ENCODE measurements at places on chromosomes 5 and 9.

- no peak for DNase-seq
Measured at GRCh38 chr5:38414348-38414747, 142.1 kb downstream of the LIFR start.

DNA sequence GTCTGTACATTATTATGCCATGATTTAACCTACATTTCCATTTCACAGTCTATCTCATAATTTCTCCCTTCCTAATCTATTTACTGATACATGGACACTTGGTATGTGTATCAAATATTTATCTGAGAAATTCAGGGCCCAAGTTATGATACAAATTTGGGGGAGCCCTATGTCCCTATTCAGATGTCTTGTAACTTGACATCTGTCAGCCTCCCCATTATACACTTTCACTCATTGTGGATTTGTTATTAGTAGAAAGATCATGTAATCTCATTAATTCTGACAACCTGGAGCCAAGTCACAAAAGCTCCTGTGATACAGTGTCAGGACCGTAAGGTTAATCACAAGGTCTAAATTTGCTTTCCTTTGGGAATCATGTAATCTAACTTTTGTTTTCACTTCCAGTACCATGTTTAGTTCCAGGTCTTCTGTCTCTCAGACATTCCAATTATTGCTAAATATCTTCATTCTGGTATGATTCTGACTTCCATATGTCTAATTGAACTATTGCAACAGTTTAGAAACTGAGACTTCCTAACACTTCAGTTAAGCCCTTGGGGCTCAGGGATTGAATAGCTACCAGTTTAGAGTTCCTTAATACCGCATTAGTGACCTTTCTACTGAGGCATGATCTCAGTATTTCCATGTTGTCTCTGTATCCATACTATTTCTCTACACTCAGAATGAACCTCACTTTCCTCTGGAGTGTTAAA lies 182.9 kb upstream of the NUDT12 start:
- no peak for DNase-seq

GRCh38 chr9:86668488-86668887 lies 278.8 kb downstream of the GAS1 start:
- DNase-seq = no peak

GRCh38 chr5:152503206-152503605 lies 98.1 kb upstream of the NMUR2 start:
- no peak for DNase-seq

DNA sequence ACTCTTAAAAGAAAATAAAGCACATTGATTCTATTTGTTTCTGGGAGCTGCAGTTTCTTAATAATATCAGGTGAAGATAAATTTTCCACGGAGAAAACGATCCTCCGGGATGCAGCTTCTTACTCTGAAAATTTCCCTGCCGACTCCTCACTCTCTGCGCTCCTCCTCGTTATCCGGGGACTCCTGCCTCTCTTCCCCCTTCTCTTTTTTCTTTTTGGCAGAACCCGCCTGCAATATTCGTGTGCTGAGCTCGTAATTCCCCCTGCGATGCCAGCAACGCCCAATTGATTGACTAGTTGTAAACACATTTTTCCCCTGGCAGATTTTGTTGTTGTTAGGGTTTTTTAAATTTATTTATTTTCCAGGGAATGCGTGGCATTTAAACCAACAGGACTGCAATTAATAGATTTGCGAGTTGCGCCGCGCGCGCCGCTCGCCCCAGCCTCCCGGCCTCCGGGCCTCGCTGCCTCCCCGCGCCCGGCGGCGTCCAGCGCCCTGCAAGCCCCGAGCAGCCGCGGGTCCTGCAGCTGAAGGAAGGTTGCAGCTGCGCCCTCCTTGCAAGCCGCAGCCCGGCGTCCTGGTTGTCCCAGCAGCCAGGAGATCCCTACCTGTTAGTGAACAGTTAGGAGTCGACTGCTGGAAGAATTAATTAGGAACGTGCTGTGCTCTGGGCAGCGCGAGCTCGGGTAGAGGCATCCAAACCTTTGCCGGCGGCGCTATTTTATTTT lies 2.2 kb downstream of the NTNG2 start:
- no peak for DNase-seq

- DNase-seq = no peak
Measured at GRCh38 chr5:97183930-97184213, 825 bp upstream of the RIOK2 start.

GRCh38 chr9:124010665-124011321 lies 775 bp upstream of the LHX2 start:
- no peak for DNase-seq

GRCh38 chr5:21810737-21811316 lies 1042.3 kb downstream of the CDH12 start:
- DNase-seq = no peak

GRCh38 chr5:107514305-107514704 lies 156.4 kb downstream of the EFNA5 start:
- no peak for DNase-seq

GRCh38 chr5:24281818-24282217 lies 363.0 kb downstream of the CDH10 start:
- no peak for DNase-seq

GRCh38 chr5:6328173-6328572 lies 50.2 kb downstream of the MED10 start:
- no peak for DNase-seq

GRCh38 chr5:2517451-2517850 lies 234.0 kb downstream of the IRX2 start:
- no peak for DNase-seq

DNA sequence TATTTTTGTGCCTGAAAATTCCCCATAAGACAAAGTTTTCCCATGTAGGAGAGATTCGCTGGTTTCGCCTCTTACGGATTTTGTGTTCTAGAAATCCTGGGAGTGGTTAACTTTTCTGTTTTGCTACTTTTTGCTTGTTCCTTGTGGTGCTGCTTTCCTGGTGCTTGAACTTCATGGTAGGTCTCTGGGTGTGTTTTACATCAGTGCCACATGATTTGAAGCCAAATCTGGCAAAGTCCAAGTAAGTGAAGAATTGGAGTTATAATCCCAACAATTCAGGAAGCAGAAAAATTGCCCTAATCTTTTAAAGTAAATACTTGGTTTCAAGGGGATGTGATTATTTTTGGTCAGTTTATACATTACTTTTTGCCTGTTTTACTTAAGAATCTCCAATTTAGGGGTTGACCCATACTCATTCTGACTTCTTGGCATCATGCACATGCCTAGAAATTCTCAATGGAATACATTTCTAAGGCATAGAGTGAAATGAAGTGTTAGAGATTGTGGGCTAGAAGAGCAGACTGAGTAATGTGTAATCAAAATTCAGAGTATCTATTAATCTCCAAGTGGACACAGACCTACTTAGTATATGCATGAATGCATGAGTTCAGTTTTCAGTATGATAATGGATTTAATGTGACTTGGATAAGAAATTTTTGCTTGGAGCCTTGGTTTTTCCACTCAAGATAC lies 189.7 kb downstream of the CSNK1G3 start:
- DNase-seq = no peak

DNA sequence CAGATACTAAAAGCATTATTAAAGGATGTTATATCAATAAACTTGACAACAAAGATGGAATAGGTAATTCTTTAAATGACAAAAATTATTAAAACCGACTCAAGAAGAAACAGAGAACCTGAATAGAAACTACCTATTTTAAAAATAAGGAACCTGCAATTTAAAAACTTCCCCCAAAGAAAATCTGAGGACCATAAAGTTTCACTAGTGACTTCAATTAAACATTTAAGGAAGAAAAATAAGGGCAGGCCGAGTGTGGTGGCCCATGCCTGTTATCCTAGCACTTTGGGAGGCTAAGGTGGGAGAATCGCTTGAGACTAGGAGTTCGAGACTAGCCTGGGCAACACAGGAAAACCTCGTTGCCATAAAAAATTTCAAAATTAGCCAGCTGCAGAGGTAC lies 99.6 kb downstream of the FANCC start:
- no peak for DNase-seq
